ENCODE measurements at places on chromosomes 16 and 17.
A peak's percentile ranks its signal among the peaks of the same experiment; 100 is the strongest.

DNA sequence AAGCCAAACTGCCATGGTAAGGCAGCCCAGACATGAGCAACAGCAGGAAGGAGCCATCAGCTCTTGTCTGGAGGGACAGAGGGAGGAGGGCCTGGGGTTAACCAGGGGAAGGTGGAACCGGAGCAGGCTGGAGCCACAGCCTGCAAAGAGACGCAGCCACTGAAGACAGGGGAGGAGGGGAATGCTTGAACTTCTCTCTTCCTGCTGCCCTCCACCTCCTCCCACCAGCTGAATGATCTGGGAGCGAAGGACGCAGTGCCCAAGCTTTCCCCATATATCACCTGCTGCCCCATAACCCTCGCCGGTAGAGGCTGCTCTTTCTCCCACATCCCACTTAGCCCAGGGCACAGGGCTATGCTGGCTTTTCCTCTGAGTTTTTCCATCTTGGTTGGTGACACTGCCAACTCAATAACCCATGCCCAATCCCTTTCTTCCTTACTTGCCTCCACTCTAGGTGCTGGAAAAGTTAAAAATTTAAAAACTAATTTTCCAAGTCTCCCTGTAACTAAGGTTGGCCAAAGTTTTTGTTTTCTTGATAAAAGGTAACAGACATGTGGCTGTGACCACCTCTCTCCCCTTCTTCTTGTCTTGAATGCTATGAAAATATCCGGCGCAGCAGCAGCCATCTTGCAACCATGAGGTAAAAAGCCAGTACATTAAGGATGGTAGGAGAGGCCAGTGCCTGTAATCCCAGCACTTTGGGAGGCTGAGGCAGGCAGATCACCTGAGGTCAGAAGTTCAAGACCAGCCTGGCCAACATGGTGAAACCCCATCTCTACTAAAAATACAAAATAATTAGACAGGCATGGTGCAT, 21.8 kb upstream of the CACNG4 start:
- DNase-seq = no peak

DNA sequence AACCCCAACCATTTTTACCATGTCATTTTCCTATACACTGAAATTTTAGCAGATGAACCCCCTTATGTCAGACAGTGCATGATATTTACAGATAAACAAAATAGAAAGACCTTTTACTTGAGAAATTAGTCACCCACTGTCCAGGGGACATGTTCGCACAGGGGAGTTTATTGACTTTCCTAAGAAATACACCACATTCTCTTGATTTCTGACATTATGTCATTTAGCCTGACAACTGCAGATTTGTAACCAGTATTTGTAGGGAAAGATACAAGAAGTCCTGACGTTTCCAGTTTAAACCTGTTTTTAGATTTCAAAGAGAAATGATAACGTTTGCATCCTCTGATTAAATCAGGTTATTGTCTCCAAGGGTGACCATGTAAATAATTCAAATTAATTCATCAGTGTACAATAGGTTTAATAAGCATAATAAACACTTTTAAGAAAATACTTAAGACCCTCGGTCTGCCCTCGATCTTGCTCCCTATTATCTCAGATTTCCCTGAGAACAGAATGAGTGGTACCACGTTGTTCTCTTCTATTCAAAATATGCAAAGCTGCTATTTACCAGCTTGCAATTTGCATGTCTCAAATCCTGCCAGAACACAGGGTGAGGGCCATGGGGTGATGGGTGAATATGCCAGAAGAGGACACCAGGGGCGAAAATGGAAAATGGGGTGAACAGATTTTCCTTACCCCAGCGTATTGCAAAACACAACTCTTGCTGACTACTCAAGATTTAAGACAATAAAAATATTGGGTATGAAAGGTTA, 2.1 kb upstream of the LYRM9 start:
- DNase-seq = no peak

DNA sequence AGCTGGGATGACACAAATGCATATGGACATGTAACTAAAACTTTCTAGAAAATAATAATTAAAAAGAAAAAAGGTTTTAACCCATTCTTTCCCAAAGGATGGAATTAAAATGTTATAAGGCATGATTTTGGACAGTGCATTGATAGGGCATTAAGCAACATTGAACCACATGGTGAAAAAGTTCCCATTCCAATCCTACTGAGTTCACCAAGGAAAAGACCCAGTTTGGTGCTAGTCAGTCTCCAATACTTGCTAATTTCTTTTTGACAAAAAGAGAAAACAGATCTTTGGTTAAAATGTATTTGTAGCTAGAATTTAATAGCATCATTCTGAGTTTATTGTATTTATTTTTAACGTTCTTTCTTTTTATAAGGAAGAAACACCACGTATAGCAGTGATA, 28.1 kb downstream of the EMP2 start:
- DNase-seq = no peak

DNA sequence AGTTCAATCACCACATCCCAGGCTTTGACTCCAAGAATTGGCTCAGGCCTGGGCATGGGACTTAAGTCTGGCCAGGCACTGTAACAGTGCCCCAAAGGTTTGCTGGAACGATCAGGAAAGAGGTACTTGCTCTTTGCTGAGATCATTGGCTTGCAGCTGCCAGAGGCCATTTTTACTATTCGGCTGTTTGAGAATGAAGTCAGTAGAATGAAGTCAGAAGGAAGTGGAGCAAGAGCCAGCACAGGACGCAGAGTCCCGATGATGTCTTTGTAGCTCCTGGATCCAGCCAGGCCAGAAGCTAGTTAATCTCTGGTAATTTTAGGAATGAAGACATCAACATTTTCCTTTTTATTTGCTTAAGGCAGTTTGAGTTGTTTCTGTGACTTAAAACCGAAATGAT, 195.5 kb downstream of the RAB11FIP4 start:
- DNase-seq = no peak

GRCh38 chr16:77584205-77584859, 138.0 kb upstream of the NUDT7 start:
- peak; percentile 4 for DNase-seq

- no peak for DNase-seq
Measured at GRCh38 chr16:87061243-87061920, 255.8 kb downstream of the C16orf95 start.

- DNase-seq = no peak
Measured at GRCh38 chr17:14777291-14777690, 476.4 kb downstream of the HS3ST3B1 start.

GRCh38 chr17:61621317-61621716, 30.3 kb upstream of the NACA2 start:
- no peak for DNase-seq

GRCh38 chr16:18959031-18959505, 24.7 kb upstream of the TMC7 start:
- DNase-seq = no peak

- no peak for DNase-seq
Measured at GRCh38 chr16:89052890-89053724, 40.5 kb upstream of the ACSF3 start.

- DNase-seq = no peak
Measured at GRCh38 chr17:50815400-50815799, 20.0 kb upstream of the WFIKKN2 start.

DNA sequence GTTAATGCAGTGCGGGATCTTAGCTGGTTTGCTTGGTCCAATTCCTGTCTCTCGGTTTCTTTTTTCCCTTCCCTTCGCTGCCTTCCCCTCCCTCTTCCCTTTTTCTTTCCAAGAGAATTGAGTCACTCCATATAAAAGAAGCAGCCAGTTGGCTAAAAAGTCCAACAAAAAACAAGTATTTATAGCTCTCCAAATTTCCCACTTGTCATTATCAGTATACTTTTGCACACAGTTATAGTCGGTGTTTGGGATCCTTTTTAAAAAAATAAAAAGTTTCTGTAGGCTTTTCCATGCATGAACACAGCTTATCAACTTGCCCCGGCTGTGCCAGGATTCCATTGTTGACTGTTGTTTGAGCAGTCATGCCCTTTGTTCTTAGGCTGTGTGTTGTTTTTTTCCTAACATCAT, 24.9 kb downstream of the HMOX2 start:
- DNase-seq = no peak

GRCh38 chr16:4010225-4011158, 105.8 kb downstream of the ADCY9 start:
- no peak for DNase-seq

- no peak for DNase-seq
Measured at GRCh38 chr16:2033057-2033908, 6.6 kb downstream of the NHERF2 start.

GRCh38 chr17:6000426-6000825, 69.8 kb upstream of the WSCD1 start:
- no peak for DNase-seq

DNA sequence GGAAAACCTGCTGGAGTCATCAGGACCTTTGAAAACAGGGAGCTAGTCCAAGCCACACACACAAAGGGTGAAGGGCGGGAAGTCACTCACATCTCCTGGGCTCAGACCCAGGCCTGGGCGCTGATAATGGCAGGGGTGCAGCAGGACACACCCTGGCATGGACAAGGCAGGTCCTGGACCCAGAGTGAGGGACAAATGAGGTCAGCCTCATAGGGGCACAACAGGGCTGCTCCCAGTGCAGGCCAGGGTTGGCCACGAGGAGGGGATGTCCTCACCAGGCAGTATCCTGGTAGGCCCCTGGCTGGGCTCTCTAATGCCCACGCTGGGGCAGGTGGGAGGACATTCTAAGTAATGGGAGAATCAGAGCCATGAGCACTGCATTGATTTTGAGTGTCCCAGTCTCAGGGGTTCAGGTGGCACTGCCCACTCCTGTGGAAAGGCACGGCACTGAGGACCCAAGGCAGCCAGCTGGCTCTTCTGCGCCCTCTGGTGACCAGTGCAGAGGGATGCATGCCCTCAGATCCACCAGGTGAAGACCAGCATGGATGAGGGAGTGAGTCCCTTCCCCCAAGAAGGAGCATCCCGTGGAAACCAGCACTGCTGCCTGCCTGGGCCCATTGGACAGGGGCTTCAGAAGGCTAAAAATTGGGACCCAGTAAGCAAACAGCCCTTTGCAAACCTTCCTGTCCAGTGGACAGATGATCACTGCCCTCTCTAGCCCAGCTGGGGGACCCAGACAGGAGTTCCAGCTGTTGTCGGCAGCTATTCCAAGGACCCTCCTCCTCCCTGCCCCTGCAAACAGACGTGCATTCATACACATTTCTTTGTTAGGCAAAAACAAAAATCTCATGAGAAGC, 23.4 kb upstream of the SREBF1 start:
- peak; percentile 56 for DNase-seq

- no peak for DNase-seq
Measured at GRCh38 chr16:80735846-80736245, 68.6 kb downstream of the CDYL2 start.

- no peak for DNase-seq
Measured at GRCh38 chr16:66946541-66946940, 11.2 kb downstream of the CES2 start.

Measured in effector memory CD4-positive, alpha-beta T cell (primary cell).